ENCODE measurements at places on chromosomes 1 and 21.

GRCh38 chr1:212970085-212970484 is 19.7 kb downstream of the VASH2 start:
- DNase-seq, result no peak

GRCh38 chr1:207058878-207059867 is 6.1 kb downstream of the PFKFB2 start:
- DNase-seq, result no peak

- no peak for DNase-seq
Measured at GRCh38 chr1:184031092-184031408, 6.5 kb downstream of the COLGALT2 start.

- DNase-seq, result no peak
Measured at GRCh38 chr1:205417870-205418635, 3.8 kb downstream of the LEMD1 start.

DNA sequence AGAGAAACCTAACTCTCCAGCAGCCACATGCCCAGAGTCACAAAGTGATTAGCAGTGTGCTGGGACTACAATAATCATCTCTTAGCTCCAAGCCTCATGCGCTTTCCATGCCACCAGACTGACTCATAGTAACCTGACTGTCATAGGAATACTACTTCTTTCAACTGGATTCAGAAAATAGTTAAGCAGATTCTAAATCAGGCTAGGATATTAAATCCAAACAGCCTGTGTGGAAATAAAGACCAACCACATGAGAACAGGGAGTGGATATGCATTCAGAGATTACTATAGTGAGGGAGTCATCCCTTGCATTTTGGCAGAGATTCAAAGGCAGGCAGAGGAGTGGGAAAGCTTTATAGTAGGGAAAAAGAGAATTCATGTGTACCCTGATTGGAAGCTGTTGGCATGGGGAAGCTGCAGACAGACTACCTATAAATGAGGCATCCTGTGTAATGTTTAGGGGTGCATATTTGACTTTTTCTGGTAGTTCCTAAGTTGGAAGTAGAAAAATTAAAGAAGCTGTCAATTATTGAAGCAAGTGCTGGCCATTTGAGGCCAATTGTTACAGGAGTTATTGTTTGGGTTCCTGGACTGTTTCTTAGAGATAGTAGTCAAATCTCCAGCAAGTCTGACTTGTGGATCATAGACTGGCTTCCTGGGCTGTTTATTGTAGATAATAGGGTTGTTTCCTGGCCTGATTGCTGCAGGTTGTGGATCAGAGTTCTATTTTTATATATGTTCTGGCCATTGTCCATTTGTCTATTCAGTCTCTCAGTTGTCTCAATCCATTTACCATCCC is 31.7 kb upstream of the DNAH14 start:
- DNase-seq, result no peak

GRCh38 chr1:46719689-46720088 is 775 bp upstream of the EFCAB14 start:
- no peak for DNase-seq

DNA sequence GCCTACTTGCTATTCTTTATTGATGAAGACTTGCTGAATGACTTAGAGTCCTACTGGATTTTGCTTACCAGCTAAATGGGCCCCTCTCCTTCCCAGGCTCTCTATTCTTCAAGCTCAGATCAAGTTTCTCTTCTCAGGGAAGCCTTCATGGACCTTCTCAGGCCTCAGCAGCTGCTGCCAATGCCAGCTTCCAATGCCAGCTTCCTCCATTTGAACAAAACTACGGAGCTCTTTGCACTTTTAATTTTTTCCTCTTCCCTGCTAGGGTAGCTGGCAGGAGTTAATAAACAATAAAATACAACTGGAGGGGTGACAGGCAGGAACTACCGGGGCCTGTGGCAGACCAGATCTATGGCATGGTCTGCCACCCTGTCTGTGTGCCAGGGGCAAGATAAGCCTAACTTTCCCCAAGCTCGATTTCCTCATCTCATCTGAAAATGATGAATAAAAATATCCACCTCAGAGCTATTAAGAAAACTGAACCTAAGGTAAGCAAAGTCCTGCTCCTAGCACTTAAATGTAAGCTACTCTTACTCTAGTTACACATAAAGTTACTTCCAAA is 995 bp upstream of the IPO13 start:
- DNase-seq, result no peak

DNA sequence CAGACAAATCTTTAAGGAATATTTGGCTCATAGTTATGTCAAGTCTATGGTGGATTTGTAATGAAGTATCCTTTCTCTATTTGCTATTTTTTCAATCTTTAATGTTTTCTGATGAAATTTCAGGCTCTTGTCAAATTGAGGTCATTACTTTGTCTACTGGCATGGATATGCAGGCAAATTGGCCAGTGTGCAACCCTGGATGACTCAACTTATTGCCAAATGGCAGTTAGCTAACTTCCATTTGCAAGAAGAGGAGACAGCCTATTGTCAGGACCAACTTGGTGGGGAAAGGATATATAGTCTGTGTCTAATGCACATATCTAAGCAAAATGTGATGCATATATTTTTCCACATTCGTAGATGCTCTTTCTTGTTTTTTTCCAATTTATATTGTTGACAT is 530.5 kb downstream of the PTBP2 start:
- no peak for DNase-seq

DNA sequence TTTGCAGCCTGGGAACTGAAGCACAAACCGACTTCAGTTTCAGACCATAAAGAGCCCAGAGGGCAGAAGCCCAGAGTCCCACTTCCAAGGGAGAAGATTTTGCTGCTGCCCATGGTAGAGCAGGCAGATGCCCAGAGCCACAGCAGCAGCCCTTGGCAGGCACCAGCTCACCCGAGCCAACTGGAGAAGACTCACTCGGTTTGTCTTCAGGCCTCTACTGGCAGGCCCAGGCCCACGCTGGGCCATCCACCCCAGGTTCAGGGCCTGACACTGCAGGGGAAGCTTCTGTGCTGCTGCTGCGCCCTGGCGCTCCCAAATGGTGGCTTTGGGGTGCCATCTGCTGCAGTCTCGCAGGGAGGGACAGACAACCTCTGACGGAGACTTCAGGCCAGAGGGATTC is 33.3 kb downstream of the SLC66A1 start:
- no peak for DNase-seq

DNA sequence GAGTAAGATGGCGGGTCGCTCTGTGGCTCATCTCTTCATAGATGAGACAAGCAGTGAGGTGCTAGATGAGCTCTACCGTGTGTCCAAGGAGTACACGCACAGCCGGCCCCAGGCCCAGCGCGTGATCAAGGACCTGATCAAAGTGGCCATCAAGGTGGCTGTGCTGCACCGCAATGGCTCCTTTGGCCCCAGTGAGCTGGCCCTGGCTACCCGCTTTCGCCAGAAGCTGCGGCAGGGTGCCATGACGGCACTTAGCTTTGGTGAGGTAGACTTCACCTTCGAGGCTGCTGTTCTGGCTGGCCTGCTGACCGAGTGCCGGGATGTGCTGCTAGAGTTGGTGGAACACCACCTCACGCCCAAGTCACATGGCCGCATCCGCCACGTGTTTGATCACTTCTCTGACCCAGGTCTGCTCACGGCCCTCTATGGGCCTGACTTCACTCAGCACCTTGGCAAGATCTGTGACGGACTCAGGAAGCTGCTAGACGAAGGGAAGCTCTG is 2.4 kb downstream of the TNFAIP8L2 start:
- DNase-seq, result no peak

GRCh38 chr1:84103197-84103992 is 40.7 kb upstream of the PRKACB start:
- no peak for DNase-seq

DNA sequence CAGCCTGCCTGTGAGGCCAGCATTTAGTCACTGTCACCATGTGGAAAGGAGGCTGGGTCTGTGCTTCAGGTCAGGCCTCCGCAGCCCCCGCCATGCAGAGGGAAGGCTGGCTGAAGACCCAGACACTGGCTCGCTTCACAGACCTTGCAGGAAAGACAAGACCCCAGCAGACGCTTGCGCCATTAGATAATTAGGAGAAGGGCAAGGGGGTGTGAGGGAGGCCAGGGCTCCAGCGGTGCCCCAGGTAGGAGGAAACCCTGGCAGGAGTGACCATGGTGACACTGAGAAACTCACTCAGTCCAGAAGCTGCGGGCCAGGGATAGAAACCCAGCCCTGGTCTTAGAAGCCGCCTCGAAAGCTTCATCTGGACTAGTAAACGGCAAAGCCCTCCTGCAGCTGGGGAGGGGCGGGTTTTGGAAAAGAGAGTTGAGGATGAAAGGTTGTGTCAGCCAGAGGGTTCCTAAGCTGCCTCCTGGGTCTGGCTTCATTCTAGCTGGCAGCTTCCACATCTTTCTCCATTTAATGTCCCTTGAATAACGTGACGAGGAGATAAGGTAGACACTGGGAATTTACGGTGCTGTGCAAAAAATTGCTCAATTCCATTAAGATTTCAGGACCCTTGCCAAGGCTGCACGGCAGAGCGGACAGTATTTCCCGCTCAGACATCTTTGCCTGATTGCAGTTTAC is 294.1 kb upstream of the VAMP3 start:
- DNase-seq, result no peak

DNA sequence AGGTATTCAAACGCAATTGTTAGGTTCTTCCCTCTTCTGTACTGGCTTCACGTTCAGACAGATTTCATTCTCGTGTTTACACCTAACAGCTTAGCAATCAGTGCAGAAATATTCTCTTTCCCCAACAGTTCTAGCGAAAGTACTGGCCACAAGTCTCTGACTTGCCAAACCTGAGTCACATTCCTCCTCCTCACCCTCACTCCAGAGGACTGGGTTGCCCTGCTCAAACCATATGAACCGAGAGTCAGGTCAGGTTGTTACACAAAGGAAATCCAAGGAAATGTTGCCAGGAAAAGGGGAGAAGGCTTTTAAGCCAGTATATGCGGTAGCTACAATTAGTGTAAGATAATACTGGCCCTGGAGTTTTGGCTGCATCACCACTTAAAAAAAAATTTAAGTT is 282.5 kb downstream of the RGS7 start:
- DNase-seq, result no peak

GRCh38 chr1:110616587-110616986 is 10.4 kb upstream of the KCNA2 start:
- DNase-seq, result no peak

GRCh38 chr1:83673312-83673711 is 325.6 kb downstream of the TTLL7 start:
- DNase-seq, result no peak

- no peak for DNase-seq
Measured at GRCh38 chr1:184622136-184622823, 132.4 kb downstream of the EDEM3 start.

DNA sequence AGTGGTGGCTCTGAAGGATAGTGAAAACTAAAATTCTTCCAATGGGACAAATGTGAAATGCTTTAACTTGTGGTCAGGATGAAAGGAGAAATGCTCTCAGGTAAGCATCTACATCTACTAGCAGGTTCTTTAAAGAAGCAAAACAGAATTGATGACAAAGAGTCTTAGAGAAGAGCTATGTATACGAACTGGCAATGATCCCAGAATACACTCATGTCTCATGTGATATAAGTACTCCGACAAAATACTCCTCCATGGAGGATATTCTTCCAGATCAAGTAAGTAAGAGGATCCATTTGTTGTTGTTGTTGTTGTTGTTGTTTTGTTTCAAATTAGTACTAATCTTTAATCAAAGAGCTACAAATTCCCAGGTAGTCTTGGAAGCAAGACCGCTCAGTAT is 174.0 kb upstream of the ATP1B1 start:
- no peak for DNase-seq

DNA sequence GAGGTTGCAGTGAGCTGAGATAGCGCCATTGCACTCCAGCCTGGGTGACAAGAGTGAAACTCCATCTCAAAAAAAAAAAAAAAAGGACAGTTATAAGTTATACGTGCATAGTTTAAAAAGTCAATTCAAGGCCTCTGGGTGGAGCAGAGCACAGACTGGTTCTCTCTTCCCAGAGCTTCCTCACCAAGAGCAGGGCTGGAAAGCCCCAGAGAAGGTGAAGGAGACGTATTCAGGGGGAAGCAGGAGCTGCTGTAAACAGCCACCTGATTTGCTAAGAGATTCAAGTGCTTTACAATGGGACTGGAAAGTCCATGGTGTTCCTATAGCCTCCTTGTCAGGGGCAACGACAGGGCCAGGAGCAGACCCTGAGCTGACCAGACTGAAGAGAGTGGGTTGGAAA is 85.0 kb upstream of the LYST start:
- no peak for DNase-seq

DNA sequence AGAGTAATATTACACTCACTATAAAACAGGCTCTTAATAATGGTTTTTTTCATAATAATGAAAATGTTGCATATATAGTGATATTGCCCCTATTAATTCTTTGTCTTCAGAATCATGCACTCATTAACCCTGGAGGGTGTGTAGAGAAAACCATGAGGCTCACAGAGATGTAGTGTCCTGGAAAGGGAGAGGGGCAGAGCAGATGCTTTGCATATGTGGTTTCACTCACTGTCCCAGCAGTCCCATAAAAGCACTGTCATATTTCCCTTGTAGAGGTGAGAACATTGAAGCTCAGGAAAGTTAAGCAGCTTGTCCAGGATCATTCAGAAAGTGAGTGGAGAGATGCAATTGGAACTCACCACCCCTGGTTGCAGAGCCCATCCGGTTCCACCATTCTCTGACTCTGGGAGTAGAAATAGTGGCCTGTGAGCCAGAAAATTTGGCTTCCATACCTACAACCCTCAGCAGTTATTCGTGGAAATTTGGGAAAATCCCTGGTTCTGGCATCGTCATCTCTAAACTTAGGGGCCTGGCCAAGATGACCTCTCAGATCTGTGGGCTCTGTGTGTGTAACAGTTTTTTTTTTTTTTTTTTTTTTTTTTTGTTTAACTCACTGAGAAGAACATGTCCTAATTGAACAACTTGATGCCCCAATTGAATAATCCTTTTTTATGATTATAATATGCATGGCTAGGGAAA is 86.4 kb downstream of the RGL1 start:
- no peak for DNase-seq

DNA sequence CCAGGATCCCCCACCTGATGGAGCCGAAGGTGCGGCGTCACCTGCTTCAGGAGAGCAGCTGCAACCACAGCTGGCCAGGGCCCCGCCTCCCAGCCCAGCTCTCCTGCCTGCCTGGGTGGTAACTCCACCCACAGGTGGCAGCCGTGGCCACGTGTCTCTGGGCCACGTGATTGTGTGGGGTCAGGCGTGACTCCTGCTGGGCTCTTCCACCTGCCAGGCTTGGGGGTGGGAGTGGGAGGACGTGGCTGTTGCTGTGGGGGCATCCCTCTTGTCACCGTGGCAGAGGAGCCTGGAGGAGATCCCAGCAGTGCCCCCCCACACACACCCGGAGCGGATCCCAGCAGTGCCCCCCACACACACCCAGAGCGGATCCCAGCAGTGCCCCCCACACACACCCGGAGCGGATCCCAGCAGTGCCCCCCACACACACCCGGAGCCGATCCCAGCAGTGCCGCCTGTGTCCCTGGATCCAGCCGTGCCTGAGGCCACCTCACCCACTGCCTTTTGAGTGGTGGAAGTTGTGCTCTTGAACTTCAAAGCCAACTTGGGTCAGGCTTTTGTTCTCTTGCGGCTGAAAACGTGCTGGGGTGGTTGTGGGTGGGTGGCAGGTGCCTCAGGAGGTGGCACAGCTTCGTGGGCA is 32.2 kb downstream of the POFUT2 start:
- DNase-seq, result no peak

GRCh38 chr21:45596704-45597318 is 46.7 kb upstream of the PCBP3 start:
- peak; percentile 68 for DNase-seq
